AG09319 (cell line): ENCODE measurements at places on chromosomes 11 and 22.

GRCh38 chr22:37913233-37913721 is 7.2 kb downstream of the MICALL1 start:
- DNase-seq: no peak

GRCh38 chr11:83116015-83116641 is 40.8 kb upstream of the PCF11 start:
- no peak for DNase-seq

- no peak for DNase-seq
These were observed 75.8 kb downstream of the CCDC34 start for GRCh38 chr11:27287205-27287604.

DNA sequence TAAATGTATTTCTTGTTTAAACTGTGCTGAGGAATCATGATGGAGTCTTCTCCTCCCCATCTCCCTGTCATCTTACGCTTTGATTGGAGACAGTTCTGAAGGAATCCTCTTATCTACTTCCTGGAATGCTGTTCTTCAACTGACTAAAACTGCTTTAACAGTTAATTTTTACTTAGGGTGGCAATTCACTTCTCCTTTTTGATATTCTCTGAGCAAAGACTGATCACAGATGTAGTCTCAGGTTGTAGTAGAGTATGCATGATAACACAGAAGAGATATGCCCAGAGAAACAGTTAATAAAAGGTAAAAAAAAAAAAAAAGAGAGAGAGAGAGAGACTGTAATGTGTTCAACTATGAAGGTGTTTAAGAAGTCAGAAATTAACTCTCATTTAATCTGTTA is 1.4 kb upstream of the CASP5 start:
- no peak for DNase-seq

DNA sequence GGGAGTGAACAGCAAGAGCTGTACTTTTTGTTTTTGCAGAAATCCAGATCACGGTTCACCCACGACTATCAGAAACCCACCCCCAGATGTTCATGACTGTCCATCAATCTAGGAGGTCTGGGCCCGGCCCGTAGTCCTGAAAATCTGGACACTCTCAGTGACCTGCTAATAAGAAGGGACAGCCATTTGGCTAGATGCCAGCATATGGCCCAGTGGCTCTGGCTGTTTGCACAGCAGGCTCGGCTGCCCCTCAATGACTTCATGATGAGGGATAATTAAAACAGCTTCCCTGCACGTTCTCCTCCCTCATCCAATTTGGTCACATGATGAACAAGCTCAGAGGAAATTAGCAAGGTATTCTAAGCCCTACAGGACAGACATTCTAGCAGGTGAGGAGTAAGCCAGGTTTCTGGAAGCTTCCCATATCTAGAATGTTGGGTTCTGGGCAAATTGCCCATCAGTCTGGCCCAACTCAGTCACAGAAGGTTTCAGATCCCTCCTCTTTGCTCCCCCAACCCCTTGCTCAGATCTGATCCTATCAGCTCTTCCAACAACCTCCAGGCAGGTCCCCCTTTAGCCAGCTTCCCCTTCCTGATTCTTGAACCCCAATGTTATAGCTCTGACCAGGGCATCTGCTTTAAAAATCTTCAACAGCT is 397.3 kb downstream of the SHANK2 start:
- no peak for DNase-seq

DNA sequence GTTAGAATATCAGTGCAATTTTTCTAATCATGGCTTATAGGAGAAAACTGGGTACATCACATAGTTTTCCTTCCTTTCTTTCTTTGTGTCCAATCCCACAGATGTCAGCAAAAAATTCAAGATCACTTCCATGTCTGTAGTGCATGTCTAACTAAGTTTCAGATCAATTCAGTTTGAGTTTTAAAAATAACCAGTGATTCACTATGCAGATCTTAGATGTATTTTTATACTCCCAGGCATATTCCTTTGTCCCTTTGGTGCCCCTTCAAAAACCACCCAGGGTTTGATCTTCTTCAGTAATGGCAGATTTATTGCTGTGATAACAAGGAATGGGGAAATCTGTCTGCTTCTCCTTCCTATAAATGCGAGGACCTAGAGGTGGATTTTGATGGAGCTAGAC is 915.6 kb downstream of the METTL15 start:
- no peak for DNase-seq

- DNase-seq: no peak
These were observed 7.6 kb downstream of the CYB5R2 start for GRCh38 chr11:7665473-7666291.

- DNase-seq: no peak
These were observed 42.4 kb downstream of the PITPNB start for GRCh38 chr22:27876684-27877083.

GRCh38 chr11:9688716-9689511 is 25.0 kb downstream of the SWAP70 start:
- DNase-seq: peak; percentile 35
